ENCODE measurements at places on chromosomes 7 and 10.

- DNase-seq, result no peak
Measured at GRCh38 chr10:23870651-23871610, 338.0 kb upstream of the KIAA1217 start.

GRCh38 chr10:125085258-125086054 lies 74.9 kb downstream of the CTBP2 start:
- peak; percentile 50 for DNase-seq

- DNase-seq, result peak; percentile 32
Measured at GRCh38 chr7:47634273-47634672, 52.4 kb upstream of the TNS3 start.

GRCh38 chr10:80896959-80897358 lies 359.3 kb downstream of the SH2D4B start:
- DNase-seq, result no peak

DNA sequence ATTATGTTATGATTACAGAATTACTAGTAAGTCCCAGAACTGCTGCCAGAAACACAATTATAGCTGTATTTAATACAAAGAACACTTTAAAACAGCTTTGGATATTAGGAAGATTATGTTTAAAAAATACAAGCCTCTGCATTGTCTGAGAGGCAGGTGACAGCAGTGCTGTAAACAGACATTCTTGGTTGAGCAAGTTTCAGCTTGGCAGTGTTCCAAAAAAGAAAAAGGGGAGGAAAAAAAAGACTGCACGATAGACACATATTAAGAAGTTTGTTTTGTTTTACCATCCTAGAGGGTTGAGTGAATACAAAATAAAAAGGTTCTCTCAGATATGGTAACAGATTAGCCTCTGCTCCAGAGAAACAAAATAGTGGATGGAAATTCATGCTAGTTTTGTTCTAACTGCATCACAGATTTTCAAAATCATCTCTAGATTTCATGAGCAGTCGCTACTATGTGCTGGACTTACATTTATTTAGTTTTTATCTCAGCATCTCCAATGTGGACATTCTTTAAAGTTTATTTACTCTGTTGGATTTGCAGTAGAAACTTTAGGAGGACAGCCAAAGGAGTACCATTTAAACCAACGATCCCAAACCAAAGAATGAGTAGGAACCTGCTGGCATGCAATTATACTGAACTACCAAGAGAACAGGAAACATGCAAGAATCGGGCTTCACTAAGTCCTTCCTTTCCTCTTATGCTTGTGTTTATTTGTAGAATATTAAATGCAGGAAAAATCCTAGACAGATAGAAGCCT lies 9.0 kb downstream of the FAM204A start:
- peak; percentile 4 for DNase-seq

GRCh38 chr10:110207805-110208613 lies 604 bp downstream of the MXI1 start:
- peak; percentile 43 for DNase-seq

GRCh38 chr10:71975871-71976725 lies 11.9 kb downstream of the CHST3 start:
- peak; percentile 91 for DNase-seq

- DNase-seq, result peak; percentile 32
Measured at GRCh38 chr7:28980451-28981160, 22.5 kb upstream of the TRIL start.
